Peyer's patch (tissue), 4 donors: ENCODE measurements at places on chromosomes 2 and 18. TPM values are rescaled to one million over a fixed set of nuclear protein-coding genes. Genes with fewer than 3 reads are reported as not detected.
A peak's percentile ranks its signal among the peaks of the same experiment; 100 is the strongest.

ECEL1 gene
- not detected for total RNA-seq

SERPINB2 gene
- total RNA-seq = not detected

- no peaks in the 10 kb centered on the region for H3K4me1 ChIP-seq
- peak; percentile 69 for DNase-seq
- no peaks in the 10 kb centered on the region for H3K36me3 ChIP-seq
- no peak overlapping the region for H3K4me3 ChIP-seq
These were observed 422.8 kb downstream of the SETBP1 start for GRCh38 chr18:45103319-45104048.

STPG4 gene
- 1.7 TPM for total RNA-seq

DNA sequence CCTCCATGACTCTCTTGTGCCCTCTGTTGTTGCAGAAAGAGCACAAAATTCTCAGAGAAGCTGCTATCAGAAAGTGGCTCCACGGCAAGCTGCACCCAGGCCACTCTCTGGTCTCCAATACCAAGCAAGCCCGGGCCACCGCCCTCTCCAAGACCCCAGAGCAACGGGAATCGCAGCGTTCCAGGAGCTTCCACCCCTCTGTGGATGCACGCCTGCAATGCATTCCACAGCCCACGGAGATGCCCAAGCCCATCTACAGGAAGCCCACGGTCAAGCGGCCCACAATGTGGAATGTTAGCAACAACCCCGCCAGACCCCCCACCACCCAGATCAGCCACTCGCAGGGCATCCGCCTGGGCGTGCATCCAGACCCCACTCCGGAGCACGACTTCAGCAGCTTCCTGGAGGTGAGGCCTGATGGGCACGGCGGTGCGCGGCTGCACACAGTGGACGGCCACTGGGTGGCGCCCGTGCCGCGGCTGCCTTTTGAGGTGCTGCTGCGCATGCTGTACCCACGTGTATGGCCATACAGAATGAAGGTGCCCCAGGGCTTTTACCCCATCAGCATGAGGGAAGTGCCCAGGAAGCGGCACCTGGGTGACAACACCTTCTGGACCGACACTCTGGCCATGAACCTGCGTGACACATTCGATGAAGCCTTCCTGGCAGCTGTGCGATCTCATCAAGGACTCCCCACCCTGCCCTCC, 6.3 kb downstream of the ANKRD53 start:
- H3K4me1 ChIP-seq = peaks cover 7% of the 10 kb centered on the region
- peak; percentile 76 for DNase-seq
- H3K27me3 ChIP-seq = no peaks in the 10 kb centered on the region
- H3K36me3 ChIP-seq = peaks cover 34% of the 10 kb centered on the region
- no peak overlapping the region for H3K4me3 ChIP-seq
- H3K27ac ChIP-seq = peak overlapping the region; percentile 16

TANK gene
- 97.7 TPM for total RNA-seq

FBXO48 gene
- 1.2 TPM for total RNA-seq

- no peaks in the 10 kb centered on the region for H3K4me1 ChIP-seq
- H3K27me3 ChIP-seq = no peaks in the 10 kb centered on the region
- H3K4me3 ChIP-seq = no peak overlapping the region
- DNase-seq = no peak
- H3K27ac ChIP-seq = no peak overlapping the region
These were observed 96.5 kb downstream of the INO80D start for GRCh38 chr2:205989271-205990071.

DNA sequence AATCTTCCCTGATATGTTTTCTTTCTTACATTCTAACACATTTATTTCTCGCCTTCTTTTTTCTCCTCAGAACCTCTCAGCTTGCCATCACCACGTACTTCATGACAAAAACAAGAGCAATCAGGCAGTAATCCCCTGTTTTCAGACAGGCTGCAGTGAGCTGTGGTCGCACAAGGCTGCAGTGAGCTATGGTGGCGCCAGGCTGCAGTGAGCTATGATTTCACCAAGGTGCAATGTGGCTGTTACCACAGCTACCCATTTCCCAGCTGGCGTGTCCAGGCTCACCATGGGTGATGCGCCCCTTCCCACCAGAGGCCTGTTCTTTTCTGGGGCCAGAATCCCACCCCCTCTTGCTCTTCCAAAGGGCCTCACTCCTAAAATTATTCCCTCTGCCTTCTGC, 25.8 kb downstream of the TCF23 start:
- H3K27ac ChIP-seq = no peak overlapping the region
- H3K27me3 ChIP-seq = no peaks in the 10 kb centered on the region
- no peaks in the 10 kb centered on the region for H3K36me3 ChIP-seq
- no peak overlapping the region for H3K4me3 ChIP-seq
- H3K4me1 ChIP-seq = peaks cover 3% of the 10 kb centered on the region

DNA sequence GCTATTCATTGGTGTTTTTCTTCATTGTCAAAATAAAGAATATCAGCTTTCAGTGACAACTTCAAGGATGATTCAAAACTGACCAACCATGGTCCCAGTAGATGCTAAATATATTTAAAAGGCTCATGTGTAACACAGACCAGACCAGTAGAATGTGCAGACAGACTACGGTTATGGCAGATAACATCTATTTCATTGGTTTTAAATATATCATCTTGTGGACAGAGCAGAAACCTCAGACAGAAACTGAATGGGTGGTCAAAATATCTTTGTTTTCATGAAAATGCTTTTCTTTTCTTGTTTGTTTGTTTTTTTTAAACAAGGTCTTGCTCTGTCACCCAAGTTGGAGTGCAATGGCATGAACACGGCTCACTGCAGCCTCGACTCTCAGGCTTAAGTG, 107.4 kb upstream of the CREB1 start:
- no peaks in the 10 kb centered on the region for H3K36me3 ChIP-seq
- no peak for DNase-seq
- H3K27me3 ChIP-seq = no peaks in the 10 kb centered on the region
- H3K4me1 ChIP-seq = no peaks in the 10 kb centered on the region
- no peak overlapping the region for H3K27ac ChIP-seq

- no peaks in the 10 kb centered on the region for H3K27me3 ChIP-seq
- no peak for DNase-seq
- peak overlapping the region; percentile 94 for H3K4me3 ChIP-seq
- H3K4me1 ChIP-seq = peaks cover 8% of the 10 kb centered on the region
These were observed 745 bp downstream of the MSH2 start for GRCh38 chr2:47403609-47404193.

HOXD8 gene
- 3.3 TPM for total RNA-seq

DNA sequence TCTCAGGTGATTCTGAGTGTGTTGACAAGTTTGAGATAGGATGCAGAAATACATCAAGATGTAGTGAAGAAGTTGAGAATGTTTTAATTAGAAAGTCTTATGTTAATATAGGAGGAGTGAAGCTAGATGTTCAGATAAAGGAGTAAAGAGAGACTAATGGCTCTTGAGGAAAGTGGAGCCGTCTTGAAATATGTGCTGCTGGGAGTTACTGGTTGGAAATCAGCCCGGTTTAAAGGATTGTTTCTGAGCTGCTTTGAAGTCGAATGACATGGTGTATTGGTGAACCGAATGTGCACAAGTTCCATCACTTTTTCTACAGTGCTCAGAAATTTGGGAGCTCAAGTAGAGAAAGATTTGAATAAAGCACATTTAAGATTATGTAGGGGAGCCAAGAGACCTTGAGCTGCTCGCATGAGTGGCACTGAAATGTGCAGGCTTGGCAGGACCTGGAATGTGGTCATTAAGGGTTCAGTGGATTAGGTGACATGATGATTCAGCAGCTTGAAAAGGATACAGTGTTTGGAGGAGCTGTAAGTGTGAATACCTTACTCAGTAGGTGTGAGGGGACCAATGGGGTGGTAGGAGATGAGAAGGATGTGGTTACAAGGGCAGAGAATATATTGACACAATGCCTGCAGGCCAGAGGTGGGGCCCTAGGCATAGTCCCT, 68.6 kb downstream of the CAB39 start:
- DNase-seq = peak; percentile 50
- no peak overlapping the region for H3K4me3 ChIP-seq
- H3K27me3 ChIP-seq = no peaks in the 10 kb centered on the region
- no peaks in the 10 kb centered on the region for H3K4me1 ChIP-seq
- H3K36me3 ChIP-seq = no peaks in the 10 kb centered on the region
- H3K27ac ChIP-seq = no peak overlapping the region

HOXD4 gene
- total RNA-seq = 13.2 TPM

ACMSD gene
- total RNA-seq = not detected

TMEM198 gene
- 17.6 TPM for total RNA-seq
